Caki2 (cell line): ENCODE measurements at places on chromosomes 4 and X.
A peak's percentile ranks its signal among the peaks of the same experiment; 100 is the strongest.

- peak; percentile 2 for DNase-seq
These were observed 332.7 kb downstream of the RAPGEF2 start for GRCh38 chr4:159435561-159436023.

- no peak for DNase-seq
These were observed 202.8 kb upstream of the GRID2 start for GRCh38 chr4:92100975-92101374.

GRCh38 chr4:30720021-30720660 is at the start of gene PCDH7:
PCDH7 (plus strand) TSS chr4:30720369; CDS start chr4:30721423, 1,054 bp downstream.
- DNase-seq: peak; percentile 86

- DNase-seq: no peak
These were observed 105.4 kb downstream of the ANXA3 start for GRCh38 chr4:78656968-78657445.

GRCh38 chrX:17621566-17622270 is 115.6 kb upstream of the SCML1 start:
- DNase-seq: no peak

- peak; percentile 55 for DNase-seq
These were observed 3.1 kb downstream of the CXXC4 start for GRCh38 chr4:104491481-104492182.

DNA sequence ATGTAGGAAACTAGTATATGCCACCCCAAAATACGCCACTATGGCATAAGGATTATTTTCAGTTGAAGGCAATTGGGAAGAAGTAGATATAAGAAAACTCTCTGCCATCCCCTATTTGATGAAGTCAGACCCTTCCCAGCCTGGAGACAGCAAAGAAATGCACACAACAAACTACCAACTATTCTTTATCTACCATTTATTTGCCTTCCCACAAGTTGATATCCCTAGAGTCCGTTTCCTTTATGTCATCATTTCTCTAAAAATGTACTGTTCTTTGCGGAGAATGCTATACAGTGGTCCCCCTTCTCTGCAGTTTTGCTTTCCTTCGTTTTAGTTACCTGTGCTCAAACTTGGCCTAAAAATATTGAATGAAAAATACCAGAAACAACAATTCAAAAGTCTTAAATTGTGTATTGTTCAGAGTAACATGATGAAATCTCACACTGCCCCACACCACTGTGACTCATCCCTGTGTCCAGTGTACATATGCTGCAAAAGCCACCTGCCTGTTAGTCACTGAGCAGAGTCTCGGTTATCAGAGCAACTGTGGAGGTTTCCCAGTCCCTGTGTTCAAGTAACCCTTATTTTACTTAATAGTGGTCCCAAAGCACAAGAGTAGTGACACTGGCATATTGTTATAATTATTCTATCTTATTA is 152.3 kb downstream of the WDFY3 start:
- peak; percentile 61 for DNase-seq

DNA sequence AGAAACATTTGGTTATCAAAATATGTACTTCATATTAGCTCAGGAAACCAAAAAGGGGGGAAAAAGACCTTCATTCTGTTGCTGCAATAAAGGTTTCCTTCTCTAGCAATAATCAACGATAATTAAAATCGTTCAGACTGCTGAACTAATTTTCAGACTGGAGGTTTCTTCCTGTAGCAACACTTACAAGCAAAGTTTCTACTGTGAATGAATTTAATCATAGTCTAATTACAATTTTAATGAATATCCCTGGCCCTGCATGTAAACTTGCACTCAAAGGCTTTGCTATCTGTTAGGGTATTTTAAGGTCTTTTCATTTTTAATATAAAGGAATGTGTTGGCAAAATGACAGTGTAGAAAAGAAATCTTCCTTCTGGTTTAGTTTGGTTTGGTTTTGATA is 265.2 kb downstream of the QDPR start:
- no peak for DNase-seq

- no peak for DNase-seq
These were observed 117.9 kb upstream of the HAND2 start for GRCh38 chr4:173647902-173648301.

DNA sequence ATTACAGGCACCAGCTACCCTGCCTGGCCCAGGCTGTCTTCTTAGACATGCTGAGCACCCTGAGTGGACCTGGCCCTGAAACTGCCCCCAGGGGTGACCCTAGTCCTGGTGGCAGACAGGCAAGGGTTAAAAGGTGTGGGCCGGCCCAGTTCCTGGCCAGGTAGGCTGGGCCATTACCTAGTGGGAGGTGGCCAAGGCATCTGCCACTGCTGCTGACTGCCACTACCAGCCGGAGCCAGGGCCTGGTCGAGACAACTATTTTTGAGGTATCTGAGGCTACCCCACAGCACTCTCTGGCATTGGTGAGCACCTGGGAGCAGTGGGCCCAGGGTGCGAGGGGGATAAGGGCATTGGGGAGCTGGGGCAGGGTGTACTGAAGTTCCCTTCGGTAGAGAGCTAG is at the start of gene CCDC120:
CCDC120 (plus strand) TSS at position 206 of the 400 bp plus-strand sequence. CDS start 3,043 bp downstream, outside the sequence.
- no peak for DNase-seq

DNA sequence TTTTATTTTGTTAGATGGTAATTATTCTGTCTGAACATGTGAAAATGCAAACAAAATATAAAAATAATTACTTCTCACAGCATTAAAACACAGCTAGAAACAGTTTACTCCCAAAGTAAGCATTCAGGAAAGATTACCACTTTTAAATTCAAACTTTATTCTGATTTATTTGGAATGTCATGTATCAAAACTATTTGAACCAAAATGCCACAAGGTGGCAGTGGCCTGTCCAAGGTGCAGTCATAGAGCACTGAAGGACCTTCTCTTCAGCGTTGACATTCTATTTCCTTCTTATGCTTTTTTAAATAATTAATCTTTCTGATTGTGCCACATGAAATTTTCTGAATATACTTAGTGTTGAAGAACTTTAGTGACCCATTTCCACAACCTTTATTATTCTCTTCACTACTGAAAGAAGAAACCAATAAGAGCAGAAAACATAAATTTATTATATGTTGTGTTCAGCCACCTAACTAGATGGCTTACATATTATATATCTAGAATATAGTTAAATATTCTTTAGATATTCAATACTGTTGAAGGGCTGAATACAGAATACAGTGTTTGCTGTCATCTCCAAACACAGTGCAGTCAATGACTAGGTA is 283.6 kb downstream of the CFAP299 start:
- DNase-seq: no peak

DNA sequence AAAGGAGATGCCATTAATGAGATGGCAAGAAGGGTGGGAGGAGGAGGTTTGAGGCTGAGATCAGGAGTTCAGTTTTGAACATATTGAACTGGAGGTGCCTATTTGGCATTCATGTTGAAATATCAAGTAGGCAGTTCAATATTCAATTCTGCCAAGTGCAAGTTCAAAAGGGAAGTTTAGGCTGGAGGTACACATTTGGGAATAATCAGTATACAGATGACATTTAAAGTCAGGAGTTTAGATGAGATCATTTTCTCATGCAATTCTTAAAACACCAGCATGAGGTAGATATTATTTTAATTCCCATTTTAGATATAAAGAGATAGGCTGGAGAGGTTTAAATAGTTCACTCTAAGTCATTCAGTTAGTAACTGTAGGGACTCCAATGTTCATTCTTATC is 26.1 kb downstream of the COQ2 start:
- DNase-seq: no peak

DNA sequence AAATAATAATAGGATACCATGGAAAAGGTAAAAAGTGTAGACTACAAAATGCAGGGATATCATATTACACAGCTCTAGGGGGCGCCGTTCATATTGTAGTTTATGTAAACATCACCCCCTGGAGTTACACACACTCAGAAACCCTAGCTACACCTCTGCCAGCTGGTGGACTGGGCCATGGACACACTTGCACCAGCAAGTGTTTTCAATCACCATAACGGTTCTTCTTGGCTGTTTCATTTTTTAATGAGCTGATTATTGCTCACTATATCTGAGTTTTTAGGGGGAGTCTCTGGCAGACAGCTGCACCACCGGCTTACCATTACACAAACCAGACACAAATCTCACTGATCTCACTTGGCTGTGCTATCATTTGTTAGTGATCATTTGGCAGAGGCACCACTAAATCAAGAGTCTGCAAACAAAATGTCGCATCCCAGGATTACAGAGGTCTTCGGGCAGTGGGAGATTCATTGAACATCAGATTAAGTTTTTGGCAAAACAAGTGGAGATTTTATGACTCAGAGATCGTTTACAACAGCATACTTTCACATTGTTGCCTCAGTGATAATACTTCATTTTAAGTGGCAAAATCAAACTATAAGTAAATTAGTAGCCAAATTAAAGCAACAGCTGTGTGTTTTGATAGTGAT is 185.7 kb downstream of the UNC5C start:
- no peak for DNase-seq

- DNase-seq: no peak
These were observed 175.1 kb downstream of the SOWAHB start for GRCh38 chr4:76722838-76723237.

GRCh38 chrX:70422851-70423341 is at the start of gene GDPD2:
GDPD2 (plus strand) TSS chrX:70423314; CDS start chrX:70424985, 1,671 bp downstream.
- DNase-seq: peak; percentile 20

GRCh38 chr4:8320386-8320750 is 50.8 kb downstream of the HTRA3 start:
- DNase-seq: no peak

- DNase-seq: no peak
These were observed 33.8 kb upstream of the ARMCX2 start for GRCh38 chrX:101693476-101693875.

DNA sequence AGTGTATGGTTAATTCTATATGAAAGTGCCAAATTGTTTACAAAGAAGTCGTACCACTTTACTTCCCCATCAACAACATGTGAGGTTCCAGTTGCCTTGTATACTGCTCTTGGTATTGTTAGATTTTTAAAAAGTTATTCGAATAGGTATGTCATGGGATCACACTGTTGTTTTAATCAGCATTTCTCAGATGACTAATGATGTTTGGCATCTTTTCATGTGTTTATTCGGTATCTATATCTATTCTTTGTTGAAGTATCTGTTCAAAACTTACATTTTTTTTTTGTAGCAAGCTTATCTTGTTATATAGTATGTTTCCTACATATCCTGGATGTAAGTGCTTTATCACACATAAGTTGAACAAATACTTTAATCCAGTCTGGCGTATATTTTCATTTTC is 99.4 kb upstream of the MAB21L2 start:
- no peak for DNase-seq

GRCh38 chrX:57595381-57595811 is 3.6 kb downstream of the ZXDB start:
- no peak for DNase-seq

DNA sequence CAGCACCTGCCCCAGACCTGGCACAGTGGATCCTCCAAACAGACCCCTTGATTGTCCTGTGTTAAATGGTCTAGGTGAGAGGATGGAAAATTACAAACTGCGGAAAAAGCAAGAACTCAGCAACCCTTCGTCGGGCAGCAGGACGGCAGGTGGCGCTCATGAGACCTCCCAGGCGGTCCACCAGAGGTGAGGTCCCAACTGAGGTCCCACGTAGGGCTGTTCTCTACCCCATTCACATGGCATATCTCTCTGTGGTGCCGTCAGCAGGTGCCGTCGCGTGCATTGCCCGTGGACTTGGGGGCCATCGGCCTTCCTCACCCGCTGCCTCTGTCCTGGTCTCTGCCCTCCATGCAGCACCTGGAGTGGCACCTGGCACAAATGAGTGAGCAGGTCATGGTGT is 88.2 kb downstream of the CRMP1 start:
- DNase-seq: no peak

GRCh38 chr4:102321260-102321995 is 23.9 kb downstream of the SLC39A8 start:
- no peak for DNase-seq

GRCh38 chrX:41875142-41875541 is 48.2 kb downstream of the CASK start:
- no peak for DNase-seq

DNA sequence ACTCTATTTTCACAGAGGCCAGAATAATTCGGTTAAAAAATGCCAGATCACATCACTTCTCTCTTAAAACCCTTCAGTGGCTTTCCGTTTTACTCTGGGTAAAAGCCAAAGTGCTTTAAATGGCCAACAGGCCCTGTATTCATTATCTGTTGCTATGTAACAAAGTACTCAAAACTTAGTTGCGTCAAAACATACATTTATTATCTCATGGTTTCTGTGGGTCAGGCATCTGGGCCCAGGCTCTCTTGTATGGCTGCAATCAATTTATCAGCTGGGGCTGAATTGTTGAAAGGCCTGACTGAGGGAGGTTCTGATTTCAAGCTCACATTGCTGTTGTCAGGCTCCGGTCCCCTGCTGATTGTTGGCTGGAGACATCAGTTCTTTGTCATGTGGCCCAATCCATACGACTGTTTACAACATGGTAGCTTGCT is 72.7 kb upstream of the H2AZ1 start:
- DNase-seq: no peak

DNA sequence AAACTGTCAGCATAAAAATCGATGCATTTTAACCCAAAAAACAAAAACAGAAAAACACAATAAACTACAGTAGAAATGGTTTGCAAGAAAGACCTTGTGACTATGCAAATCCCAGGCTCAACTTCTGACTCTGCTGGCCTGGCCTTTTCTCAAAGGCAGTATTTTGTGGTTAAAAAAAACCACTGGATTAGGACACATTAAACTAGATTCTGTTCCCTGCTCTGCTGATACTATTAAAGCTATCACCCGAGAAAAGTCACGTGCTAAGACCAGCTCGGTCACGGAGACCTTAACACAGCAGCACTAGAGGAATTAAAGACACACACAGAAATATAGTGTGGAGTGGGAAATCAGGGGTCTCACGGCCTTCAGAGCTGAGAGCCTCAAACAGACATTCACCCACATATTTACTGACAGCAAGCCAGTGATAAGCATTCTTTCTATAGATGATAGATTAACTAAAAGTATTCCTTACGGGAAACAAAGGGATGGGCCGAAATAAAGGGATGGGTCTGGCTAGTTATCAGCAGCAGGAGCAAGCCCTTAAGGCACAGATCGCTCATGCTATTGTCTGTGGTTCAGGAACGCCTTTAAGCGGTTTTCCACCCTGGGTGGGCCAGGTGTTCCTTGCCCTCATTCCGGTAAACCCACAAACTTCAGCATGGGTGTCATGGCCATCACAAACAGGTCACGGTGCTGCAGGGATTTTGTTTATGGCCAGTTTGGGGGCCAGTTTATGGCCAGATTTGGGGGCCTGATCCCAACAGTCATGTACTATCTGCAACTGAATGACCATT is 16.1 kb downstream of the CBR4 start:
- no peak for DNase-seq

DNA sequence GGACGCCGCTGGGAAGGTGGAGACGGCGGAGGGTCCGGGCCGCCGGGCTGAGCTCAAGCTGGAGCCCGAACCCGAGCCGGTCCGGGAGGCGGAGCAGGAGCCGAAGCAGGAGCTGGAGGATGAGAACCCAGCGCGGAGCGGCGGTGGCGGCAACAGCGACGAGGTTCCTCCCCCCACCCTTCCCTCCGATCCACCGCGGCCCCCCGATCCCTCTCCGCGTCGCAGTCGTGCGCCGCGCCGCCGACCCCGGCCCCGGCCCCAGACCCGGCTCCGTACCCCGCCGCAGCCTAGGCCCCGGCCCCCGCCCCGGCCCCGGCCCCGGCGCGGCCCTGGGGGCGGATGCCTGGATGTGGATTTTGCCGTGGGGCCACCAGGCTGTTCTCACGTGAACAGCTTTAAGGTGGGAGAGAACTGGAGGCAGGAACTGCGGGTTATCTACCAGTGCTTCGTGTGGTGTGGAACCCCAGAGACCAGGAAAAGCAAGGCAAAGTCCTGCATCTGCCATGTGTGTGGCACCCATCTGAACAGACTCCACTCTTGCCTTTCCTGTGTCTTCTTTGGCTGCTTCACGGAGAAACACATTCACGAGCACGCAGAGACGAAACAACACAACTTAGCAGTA is 483 bp downstream of the USP27X start:
- DNase-seq: no peak

GRCh38 chrX:152897222-152898131 is at the start of gene ZNF185:
ZNF185 (plus strand) TSS chrX:152898067; CDS start chrX:152914490, 16,423 bp downstream.
- DNase-seq: peak; percentile 61
